ENCODE measurements at places on chromosomes 7 and 10.

GRCh38 chr10:42952349-42952748 lies 124.5 kb upstream of the RET start:
- DNase-seq = no peak

DNA sequence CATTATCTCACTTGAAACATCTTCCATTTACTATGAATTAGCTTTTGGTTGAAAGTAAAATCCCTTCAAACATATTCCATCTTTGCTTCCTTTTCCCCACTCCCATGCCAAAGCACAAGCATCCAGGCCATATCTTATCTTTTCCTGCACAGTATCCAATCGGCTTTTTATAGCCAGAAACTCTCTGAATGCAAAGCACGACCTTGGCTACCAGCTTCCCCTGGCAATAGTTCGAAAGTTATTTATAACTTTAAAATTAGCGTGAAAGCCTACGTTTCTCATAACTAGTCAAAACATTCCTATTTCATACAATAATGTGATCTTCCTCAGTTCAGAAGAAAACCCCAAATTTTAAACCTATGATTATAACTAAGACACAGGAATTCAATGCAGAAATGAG lies 440 bp downstream of the CTNNA3 start:
- DNase-seq = no peak

DNA sequence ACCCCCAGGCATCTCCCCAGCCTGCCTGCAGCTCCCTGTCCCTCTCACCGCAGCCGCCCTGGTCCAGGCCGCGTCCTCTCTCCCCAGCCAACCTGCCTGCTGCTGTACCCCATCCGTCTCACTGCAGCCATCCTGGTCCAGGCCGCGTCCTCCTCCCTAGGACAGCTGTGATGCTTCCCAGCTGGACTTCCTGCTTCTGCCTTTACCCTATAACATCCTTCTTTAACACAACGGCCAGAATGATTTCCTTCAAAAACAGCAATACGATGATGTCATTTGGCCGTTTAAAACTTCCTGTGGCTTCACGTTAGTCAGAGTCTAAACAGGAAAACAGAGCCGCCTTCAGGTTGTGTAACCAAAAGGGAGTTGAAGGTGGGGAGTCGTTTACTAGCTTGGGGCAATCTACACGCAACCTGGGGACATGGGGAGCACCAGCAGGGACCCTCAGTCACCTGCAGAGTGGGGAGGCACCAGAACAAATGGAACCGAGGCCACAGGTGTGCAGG lies 32.2 kb upstream of the ZFAND2A start:
- no peak for DNase-seq

DNA sequence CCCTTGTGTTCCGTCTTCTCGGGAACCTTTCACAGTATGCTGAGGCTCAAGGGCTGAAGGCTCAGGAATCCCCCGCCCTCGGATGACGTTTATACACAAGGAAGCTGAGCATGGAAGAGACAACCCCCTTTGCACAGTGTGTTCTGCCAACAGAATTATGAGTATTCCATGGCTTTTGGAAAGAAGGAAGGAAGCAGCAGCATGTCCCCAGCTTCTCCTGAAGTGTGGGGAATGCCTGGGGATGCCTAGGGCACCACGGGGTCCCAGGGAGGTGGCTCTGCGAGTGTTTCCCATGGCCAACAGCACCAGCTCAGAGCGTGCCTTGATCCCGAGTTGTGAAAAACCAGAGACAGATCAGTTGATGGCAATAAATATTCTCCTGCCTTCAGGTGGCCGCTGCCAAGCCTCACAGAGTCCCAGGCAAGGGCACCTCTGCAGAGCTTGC lies 88.8 kb upstream of the DDC start:
- DNase-seq = no peak

DNA sequence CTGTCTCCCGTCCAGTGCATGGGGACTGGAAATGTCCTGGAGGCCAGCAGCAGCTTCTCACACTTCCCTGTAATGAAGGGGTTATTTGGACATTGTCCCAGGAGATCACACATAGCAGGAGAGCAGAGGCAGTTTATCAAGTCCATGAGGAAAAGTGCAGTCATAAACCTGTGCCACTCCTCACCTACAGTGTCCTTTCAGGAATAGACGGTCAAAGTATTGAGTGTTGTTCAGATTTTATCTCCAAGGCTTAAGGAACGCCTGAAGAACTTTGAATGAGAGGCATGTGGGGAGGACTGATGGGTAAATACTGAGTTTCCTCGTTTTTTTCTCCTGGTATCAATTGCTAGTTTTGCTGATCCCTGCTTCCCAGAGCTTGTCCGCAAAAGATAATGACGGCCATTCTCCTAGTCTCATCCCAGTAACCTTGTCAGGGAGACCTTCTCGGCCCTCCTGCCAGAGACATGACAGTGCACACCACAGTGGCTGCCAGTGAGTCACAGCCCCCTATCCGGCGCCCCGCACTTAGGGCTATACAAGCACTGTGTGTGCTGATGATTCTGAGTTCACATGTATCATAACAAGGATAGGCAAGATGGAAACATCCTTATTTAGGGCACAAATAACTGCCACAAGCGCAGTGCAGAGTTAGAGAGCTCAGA lies 495.5 kb upstream of the MGMT start:
- no peak for DNase-seq

DNA sequence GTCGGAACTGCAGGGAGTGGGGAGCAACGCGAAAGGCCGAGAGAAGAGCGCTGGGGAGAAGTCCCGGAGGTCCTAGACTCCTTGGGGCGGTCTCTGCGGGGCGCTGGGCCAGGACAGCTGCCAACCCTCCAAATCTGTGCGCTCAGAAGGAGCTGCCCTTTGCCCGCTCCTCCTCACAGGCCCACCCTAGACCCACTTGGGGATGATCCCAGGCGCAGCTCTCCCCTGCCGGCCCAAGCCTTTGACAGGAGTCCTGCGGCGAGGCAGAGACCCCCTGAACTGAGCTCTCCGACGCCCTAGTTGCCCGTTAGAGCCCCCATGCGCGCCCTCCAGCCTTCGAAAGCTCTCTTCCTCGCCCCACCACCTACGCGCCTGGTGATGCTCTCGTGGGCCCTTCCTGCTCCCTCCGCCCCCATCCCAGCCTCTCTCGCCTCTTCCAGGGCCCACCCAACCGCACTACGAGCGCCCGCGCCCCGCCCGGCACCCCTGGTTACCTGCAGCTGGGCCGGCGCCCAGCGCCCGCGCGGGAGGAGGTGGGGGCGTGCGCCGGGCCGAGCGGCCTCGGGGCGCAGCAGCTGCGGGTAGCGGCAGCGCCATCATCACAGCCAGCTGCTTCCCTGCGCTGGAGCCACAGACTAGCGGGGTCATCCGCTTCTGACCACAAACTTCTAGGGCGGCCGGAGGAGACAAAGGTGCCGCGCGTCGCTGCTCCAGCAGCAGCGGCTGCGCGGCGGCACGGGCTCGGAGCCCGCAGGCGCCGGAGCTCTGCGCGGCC lies 353.4 kb downstream of the DNAJB6 start:
- no peak for DNase-seq

GRCh38 chr10:13628661-13629060 lies 41.9 kb downstream of the PRPF18 start:
- DNase-seq = no peak

GRCh38 chr7:128323040-128323439 lies 20.7 kb downstream of the RBM28 start:
- DNase-seq = no peak

- DNase-seq = no peak
Observed at GRCh38 chr10:109480836-109481235, 442.5 kb downstream of the XPNPEP1 start.

DNA sequence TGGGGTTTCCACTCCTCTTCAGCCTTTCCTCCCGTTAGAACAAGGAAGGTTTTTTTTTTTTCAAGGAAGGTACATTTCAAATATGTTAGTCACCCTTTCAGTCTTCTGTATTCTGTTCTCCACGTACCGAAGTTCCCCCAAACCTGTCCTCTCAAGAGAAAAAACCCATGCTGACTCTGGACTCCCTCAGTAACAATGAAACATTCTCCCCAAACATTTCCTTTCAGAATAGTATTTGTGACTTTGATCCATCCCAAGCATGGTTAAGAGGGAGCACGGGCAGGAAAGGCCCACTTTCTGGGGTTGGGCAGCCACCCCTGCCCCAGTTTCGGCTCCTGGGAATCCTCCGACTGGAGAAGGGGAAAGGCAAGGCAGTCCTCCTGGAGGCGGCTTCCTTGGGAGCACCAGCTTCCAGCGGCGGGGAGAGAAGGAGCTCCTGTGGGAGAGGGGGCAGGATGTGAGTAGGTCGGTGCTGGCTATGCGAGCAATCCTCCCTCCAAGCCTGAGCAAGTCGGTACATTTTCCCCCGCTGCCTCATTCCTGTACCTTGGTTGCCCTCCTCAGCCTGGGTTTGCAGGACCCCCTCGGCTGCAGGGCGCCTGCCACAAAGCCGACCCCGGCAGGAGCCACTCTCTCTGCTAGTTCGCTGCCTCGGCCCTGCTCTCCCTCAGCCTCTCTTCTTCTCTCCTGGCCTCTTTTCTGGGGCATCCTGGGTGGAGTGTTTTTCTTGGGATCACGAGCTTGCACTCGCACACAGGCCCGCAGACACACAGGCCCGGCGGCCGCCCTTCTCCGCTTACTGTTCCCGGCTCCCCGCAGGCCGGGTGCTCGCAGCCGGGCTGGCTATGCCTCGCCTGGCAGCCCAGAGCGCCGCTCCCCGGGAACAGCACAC lies 2.1 kb upstream of the HOXA1 start:
- no peak for DNase-seq

- DNase-seq = no peak
Observed at GRCh38 chr10:89069589-89069988, 79.0 kb downstream of the FAS start.

DNA sequence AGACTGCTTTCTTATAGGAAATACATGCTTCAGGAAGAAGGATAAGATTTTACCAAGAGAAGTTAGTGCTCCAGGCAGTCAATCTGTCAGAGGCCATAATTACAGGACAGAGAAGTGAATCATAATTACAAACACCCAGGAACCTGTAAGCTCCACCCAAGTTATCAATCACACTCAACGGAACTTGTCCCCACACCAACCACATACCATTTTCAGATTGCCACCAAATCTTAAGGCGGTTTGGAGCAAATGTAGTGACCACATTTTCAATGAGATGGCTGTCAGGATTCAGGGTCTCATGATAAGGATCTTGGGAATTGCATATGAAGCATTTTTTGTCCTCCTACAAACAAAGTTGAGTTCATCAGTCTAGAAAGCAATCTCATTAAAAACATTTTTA lies 4.8 kb downstream of the LAMB1 start:
- no peak for DNase-seq

GRCh38 chr10:11396311-11396955 lies 215.0 kb downstream of the USP6NL start:
- no peak for DNase-seq

DNA sequence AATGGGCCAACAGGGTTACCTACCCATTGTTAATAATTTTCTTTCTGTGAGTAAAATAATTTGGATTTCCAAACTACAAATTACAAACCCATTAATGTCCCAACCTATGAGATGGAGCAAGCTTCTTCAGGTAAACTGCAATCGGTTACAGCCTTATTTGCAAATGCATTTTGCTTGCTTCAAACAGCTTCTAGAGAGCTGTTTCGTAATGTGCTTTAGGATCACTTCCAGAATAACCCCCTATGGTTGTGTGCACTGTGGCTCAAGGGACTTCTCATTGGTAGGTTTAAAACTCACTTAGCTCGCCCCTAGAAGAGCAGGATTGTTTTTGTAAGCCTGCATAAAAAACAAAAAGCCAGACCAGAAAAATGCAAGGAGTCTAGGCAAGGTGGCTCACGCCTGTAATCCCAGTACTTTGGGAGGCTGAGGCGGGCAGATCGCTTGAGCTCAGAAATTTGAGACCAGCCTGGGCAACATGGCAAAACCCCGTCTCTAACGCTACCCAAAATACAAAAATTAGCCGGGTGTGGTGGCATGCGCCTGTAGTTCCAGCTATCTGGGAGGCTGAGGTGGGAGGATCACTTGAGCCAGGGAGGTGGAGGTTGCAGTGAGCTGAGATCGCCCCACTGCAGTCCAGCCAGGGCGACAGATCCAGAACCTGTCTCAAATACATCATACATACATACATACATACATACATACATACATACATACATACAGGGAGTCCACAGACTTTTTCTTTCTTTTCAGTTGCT lies 3.3 kb upstream of the MAP3K8 start:
- DNase-seq = no peak

DNA sequence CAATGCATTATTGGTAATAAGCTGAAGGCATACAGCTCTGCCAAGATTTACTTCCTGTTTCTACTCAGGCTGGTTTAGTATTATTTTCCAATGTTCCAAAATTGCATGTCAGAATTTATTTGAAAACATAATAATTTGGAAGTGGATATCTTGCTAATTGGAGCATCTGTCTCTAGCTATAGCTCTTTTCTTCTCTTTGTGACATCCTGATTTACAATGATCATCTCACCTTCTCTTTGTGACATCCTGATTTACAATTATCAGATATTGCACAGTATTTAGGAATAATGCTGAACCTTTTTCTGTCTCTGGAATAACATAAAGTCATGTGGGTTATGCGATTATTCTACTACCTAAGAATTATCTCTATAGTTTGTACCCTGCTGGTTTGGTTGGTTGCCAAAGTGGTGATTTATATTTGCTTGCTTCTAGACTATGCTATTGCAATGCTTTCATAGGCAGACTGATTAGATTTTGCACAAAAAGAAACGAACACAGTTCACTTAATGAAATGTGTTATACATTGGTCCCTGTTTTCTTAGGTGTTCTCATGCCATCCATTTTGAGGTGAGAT lies 44.3 kb upstream of the CABCOCO1 start:
- DNase-seq = no peak

- no peak for DNase-seq
Observed at GRCh38 chr7:55508221-55509011, 63.9 kb downstream of the VOPP1 start.

DNA sequence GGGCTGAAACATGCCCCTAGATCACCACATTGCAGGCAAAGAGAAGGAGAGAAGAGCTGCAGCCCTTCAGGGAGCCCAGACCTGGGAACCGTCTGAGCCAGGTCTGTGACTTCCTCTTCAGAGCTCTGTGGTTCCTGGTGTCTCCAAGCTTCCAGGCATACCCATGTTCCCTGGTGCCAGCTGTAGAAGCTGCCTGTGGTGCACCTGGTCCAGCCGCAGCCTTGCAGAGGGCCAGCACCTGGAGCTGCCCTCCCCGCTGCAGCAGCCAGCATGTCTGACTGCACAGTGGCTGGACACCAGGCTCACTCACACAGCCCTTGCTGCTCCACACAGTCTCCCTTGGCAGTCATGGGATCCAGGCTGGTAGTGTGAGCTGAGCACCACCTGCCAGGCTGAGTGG lies 33.6 kb downstream of the C7orf25 start:
- DNase-seq = no peak

All from stimulated activated CD8-positive, alpha-beta memory T cell treated with anti-CD3 and anti-CD28 coated beads, Interleukin-12 subunit alpha, Interleukin-12 subunit beta, amount 100 ng/mL, for 4 hours (primary cell).